ENCODE measurements at places on chromosomes 6 and 20.

GRCh38 chr6:71420095-71420692 is 131.6 kb downstream of the OGFRL1 start:
- no peak for DNase-seq

GRCh38 chr6:138129190-138129589 is 22.0 kb upstream of the PERP start:
- DNase-seq: no peak

DNA sequence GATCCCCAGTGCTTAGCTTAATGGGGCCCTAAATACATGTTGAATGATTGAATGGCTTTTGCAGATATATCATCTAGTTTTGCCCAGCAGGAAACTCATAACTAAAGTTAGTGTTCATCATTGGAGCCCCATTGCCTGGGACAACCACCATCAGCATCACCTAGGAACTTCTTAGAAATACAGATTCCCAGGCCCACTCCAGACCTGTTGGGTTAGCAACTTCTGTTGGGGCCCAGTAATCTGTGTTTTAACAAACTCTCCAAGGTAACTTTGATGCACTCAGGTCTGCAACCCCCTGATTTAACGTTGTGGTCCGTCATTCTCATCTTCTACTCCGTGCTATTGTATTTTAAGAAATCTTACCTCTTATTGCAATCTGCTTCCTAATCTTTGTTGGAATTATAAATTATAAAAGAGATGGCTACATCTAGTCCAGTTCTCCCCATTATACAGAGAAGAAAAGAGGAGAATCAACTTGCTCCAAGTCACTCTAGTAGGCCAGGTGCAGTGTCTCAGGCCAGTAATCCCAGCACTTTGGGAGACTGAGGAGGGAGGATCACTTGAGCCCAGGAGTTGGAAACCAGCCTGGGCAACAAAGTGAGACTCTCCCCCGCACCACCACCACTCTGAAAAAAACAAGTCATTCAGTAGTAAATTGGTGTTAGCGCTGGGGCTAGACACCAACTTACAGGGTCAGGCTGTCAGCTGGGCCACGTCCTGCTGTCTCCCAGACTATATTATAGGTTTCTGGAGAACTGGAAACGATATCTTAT is 13.7 kb downstream of the FOXP4 start:
- no peak for DNase-seq

- DNase-seq: no peak
Observed at GRCh38 chr20:57209413-57209812, 57.0 kb downstream of the BMP7 start.

GRCh38 chr20:24950128-24950835 is 1.2 kb downstream of the CST7 start:
- no peak for DNase-seq

DNA sequence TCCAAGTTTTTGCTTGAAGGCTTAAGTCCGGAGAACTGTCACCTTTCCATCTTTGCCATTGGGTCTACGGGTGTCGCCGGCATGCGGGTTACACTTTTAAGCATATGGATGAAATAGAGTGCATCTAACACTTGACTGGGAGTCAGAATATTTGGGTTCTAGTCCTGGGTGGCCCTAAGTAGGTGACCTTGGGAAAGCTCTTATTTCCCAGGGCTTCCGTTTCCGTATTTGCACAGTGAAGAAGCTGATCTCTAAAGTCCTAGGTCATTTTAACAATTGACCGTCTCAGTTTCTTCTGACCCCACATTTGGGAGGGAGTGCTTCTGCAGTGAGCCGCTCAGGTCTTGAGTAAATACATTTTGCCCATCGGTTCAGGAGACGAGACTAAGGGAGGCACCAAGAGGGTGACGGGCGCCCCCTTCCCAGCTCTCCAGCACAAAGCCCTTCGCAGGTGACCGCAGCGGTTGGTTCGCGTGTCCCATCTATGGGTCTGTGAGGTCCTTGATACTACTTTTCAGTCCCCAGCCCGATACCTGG is 651 bp upstream of the BLTP3A start:
- DNase-seq: peak; percentile 80

DNA sequence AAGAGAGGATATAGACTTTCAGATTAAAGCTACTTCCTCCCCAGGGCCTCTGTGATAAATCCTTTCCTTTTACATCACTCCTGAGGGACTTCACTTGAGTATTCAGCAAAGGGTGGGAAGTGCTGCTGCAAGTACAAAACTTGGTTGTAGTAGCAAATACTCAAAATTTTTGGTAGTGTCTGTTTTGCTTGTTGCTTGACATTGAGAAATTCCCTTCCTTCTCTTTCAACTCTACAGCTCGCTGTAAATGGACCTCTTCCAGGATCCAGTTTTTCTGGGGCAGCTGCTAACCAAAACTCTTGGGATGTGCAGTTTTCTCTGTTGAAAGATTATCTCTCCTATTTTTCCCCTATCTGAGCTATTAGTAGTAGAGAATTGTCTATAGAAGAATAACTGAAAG is 472.0 kb downstream of the CD109 start:
- no peak for DNase-seq

GRCh38 chr6:141123497-141123896 is 1009.2 kb upstream of the GJE1 start:
- no peak for DNase-seq

All from erythroblast (primary cell).